Colonic mucosa (tissue), 4 donors: ENCODE measurements at places on chromosomes 2 and 18. TPM values are rescaled to one million over a fixed set of nuclear protein-coding genes. Genes with fewer than 3 reads are reported as not detected.

- no peak for DNase-seq
Observed at GRCh38 chr2:128237911-128238697, 80.6 kb downstream of the HS6ST1 start.

DNA sequence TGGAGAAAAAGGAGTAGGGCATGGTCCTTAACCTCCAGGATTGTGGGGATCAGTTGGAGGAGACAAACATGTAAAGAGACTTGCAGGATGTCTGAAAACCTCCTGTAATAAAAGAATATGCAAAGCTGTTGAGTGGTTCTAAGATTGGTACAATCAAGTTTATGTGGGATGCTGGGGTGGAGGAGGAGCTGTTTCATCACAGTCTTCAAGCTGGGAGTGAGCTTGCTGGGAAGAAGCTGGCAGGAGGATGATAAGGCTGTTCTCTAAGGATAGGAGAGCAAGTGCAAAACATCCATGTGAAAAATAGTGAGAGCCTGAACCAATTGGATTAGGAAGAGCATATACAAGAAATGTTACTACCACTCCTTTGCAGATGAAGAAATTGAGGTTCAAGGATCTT is 161.9 kb upstream of the CRIM1 start:
- DNase-seq = no peak

- no peak for DNase-seq
Observed at GRCh38 chr2:54000524-54000923, 29.7 kb upstream of the PSME4 start.

Gene FSHR
- not detected for total RNA-seq

Gene GKN2
- total RNA-seq = not detected

Gene ERLEC1
- total RNA-seq = 34.2 TPM

Gene COPS8
- total RNA-seq = 28.4 TPM

Gene RPL37A
- total RNA-seq = 2,156 TPM

Gene HDAC4
- 46.8 TPM for total RNA-seq
